ENCODE measurements at places on chromosomes 11 and 22.

DNA sequence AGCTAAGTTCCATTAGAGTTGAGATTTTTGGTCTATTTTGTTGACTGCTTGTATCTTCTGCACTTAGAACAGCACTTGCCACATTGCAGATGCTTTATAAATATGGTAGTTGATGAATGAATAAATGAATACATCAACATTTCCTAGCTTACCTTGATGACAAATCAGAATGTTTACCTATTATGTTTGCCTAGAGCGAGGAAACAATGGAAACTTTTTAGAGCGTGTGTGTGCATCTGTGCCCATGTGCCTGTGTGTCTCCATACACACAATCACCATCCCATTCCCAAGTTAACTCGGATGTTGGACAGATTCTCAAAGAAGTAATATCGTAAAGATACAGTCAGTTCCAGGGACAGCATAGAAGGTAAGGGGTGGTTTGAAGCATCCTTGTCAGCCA, 139.1 kb downstream of the DBX1 start:
- no peak for DNase-seq

- DNase-seq: no peak
Observed at GRCh38 chr11:108836541-108836940, 171.7 kb downstream of the DDX10 start.

- DNase-seq: no peak
Observed at GRCh38 chr11:118318581-118319336, 14.2 kb downstream of the CD3E start.

DNA sequence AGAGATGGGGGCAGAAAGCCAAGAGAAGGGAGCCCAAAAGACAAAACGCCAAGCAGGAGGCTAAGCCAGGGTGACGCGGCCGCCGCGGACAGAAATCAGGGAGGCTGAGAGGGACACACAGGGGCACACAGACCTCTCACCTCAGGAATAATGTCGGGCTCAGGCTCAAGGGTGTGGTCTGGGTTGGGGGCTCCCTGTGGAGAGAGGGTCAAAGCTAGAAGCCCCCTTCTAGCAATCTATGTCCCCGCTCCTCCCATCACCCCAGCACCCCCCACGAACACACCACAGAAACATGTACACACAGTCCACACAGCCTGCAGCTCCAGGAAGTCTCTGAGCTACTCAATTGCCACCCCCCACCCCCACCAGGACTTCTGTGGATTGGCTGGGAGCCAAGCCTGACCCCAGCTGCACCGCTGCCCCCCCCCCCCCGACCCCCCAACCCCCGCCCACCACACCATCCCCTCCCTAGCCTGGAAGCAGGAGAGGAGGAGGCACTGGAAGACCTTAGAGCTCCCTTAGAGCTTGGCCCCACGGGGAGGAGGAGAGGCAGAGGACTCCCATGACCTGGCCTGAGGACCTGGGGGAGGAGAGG, 6.9 kb downstream of the BCL9L start:
- DNase-seq: no peak

Data from fibroblast of villous mesenchyme (primary cell).